Mammary epithelial cell (primary cell): ENCODE measurements at places on chromosomes 6 and 20.

DNA sequence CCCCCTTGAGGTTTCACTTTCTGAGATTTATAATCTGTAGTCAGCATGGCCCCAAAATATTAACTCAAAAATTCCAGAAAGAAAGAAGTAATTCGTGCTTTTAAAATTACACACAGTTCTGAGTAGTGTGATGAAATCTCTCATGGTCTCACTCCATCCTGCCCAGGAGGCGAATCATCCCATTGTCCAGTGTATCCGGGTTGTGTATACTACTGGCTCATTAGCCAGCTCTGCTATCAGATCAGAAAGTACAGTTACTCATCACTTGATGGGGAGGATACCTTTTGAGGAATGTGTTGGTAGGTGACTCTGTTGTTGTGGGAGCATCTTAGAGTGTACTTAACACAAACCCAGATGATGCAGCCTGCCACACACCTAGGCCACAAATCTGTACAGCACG, 65.2 kb downstream of the CDC5L start:
- DNase-seq, result peak; percentile 89

DNA sequence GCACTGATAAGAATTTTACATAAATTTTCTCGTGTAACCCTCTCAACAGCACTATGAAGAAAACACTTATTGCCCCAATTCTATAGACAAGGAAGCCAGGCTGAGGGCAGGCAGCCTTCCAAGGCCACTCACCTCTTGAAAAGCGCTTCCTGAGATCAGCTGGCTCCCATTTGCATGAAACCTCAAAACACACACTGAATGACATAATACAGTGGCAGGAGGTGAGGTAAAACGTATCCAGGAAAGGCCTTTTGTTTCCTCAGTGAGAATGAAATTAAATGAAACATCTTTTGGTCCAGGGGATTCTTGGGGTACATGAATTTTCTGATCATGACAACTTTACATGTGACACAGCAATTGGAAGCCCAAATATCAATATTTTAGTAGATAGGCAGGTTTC, 112.5 kb downstream of the WDR27 start:
- peak; percentile 69 for DNase-seq

- no peak for DNase-seq
Observed at GRCh38 chr6:136772685-136773472, 19.4 kb downstream of the MAP3K5 start.

- no peak for DNase-seq
Observed at GRCh38 chr20:61366914-61367313, 114.9 kb downstream of the CDH4 start.

GRCh38 chr20:44532981-44533331, 11.1 kb upstream of the SERINC3 start:
- peak; percentile 31 for DNase-seq

GRCh38 chr6:112038268-112038667, 15.6 kb upstream of the CCN6 start:
- no peak for DNase-seq

DNA sequence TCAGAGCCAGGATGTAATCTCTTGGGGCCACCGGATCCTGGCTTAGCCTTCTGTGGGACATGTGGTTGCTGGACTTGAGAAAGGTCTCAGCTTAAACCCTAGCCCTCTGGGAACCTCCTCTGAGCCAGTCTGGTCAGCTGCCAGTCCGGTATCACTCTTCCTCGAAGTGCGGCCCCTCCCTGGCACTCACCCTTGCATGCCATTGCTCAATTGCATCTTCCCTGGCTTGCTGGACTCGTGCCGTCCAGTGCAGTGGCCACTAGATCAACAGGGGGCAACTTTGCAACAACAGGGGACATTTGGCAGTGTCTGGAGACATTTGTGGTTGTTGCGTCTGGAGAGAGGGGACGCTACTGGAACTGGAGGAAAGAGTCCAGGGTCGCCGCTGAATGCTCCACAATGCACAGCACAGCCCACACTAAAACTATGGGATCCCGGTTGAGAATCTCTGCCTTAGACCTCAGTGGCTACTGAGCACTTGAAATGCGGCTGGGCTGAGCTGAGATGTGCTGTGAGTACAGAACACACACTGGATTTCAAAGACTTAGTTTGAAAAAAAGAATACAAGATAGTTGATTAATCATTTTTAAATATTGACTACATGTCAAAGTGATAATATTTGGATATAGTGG, 152.1 kb downstream of the TFAP2C start:
- DNase-seq, result no peak

DNA sequence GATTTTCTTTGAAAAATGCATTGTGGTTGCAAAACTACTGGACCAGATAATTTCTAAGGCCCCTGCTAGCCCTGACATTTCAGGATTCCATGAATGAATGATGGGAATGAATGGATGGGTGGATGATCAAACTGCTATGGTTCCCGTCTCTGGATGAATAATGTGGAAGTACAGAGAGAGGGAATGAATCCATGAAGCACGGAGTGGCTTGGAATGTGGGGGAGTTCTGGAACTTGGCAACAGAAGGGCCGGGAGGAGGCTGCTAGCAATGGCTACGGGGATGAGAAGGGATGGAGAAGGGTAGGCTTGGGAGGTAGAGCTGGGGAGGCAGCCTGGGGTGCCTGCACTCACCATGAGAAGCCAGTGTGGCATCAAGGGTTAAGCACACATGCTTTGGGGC, 84.8 kb downstream of the NCR2 start:
- DNase-seq, result no peak

GRCh38 chr20:24949756-24950127, 673 bp downstream of the CST7 start:
- no peak for DNase-seq

GRCh38 chr6:125952764-125953501, 3.6 kb upstream of the HINT3 start:
- DNase-seq, result peak; percentile 34

GRCh38 chr20:39036851-39037250, 74.7 kb downstream of the DHX35 start:
- DNase-seq, result no peak

DNA sequence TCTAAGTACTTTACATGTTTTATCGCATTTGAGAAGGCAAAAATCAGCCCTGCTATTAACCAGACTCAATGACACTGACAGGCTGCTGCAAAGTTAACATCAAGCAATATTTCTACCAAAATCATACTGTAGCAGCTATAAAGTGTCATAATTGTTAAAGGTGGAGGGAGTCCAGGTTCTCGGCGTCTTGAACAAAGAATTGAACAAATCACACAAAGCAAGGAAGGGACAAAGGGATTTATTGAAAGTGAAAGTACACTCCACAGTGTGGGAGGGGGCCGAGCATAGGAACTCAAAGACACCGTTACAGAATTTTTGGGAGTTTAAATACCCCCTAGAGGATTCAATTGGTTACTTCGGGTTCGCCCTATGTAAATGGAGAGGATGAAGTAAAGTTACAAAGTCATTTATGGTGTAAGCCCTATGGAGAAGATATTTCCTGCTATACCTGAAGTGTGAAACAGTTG, 12.9 kb upstream of the ZNF391 start:
- DNase-seq, result peak; percentile 12

- DNase-seq, result no peak
Observed at GRCh38 chr6:38354037-38354381, 285.7 kb downstream of the BTBD9 start.

- no peak for DNase-seq
Observed at GRCh38 chr6:107540465-107540857, 50.5 kb downstream of the SOBP start.

- DNase-seq, result no peak
Observed at GRCh38 chr6:18324706-18325042, 60.3 kb upstream of the DEK start.

- DNase-seq, result no peak
Observed at GRCh38 chr6:72619883-72620696, 1.8 kb upstream of the KCNQ5 start.

- no peak for DNase-seq
Observed at GRCh38 chr6:73802366-73802765, 106.4 kb downstream of the CD109 start.

DNA sequence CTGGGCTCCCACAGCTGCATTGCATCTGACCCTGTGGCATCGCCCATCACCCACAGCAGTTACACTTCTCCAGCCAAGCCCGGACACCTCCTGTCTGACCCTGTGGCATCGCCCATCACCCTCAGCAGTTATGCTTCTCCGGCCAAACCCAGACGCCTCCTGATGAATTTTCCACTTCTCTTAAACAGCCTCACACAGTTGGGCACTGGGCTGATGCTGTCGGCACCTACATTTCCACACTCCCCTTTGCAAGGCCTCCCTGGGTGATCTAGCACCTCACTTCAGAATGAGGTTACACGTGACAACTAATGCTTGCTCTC, 175.2 kb upstream of the ARID1B start:
- DNase-seq, result no peak

DNA sequence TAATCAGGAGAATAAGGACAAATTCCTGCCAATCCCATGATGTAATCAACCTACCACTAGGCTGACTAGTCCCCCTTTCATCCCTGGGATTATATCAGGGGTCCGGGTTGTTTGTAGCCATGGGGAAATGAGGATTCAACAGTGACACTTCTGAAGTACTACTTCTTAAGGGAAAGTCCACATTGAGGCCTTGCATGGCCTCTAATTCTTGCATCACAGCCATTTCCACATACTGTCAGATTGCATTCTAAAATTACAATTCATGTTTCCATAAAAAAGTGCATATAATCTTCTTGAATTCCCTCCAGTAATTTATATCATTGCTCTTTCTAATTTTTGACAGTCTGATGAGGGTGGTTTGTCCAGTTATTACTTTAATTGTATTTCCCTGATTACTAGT, 184.2 kb downstream of the PHF3 start:
- DNase-seq, result no peak

DNA sequence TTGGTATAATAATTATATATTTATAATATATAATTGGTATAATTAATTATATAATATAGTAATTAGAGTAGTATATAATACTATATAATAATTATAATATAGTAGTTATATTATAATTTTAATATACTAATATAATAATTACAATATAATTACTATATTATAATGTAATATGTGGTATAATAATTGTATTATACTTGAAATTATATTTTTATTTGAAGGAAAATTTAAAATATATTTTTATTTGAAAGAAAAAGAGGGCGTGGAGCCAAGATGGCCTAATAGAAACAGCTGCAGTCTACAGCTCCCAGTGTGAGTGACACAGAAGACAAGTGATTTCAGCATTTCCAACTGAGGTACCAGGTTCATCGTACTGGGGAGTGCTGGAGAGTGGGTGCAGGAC, 365.9 kb downstream of the MMUT start:
- no peak for DNase-seq
